ENCODE measurements at places on chromosomes 13 and 19.

- peak; percentile 25 for DNase-seq
Observed at GRCh38 chr13:76936763-76937162, 11.5 kb upstream of the ACOD1 start.

DNA sequence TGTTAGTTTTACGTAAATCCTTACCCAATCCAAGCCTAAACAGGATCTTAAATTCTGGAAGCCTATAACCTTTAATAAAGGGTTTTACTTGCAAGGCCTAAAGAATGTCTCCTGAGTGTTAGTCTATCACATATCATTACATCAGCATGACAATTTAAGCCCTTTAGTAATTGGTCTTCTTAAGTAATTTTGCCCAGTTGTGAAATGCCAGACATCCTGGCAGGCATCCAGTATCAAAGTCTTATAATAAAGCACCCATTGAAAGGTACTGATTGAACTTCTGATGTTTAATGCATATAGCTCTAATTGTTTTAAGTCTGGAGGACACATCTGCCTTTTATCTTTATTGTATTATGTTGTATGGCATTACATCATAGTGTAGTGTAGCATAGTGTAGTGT is 1078.9 kb downstream of the SLITRK1 start:
- peak; percentile 14 for DNase-seq

GRCh38 chr19:41708481-41708880 is at the start of gene CEACAM5:
Gene CEACAM5 (plus strand): TSS chr19:41708626. CDS start chr19:41708732, 106 bp downstream.
- no peak for DNase-seq

- DNase-seq, result no peak
Observed at GRCh38 chr19:40054632-40055031, 1.4 kb downstream of the ZNF780B start.

DNA sequence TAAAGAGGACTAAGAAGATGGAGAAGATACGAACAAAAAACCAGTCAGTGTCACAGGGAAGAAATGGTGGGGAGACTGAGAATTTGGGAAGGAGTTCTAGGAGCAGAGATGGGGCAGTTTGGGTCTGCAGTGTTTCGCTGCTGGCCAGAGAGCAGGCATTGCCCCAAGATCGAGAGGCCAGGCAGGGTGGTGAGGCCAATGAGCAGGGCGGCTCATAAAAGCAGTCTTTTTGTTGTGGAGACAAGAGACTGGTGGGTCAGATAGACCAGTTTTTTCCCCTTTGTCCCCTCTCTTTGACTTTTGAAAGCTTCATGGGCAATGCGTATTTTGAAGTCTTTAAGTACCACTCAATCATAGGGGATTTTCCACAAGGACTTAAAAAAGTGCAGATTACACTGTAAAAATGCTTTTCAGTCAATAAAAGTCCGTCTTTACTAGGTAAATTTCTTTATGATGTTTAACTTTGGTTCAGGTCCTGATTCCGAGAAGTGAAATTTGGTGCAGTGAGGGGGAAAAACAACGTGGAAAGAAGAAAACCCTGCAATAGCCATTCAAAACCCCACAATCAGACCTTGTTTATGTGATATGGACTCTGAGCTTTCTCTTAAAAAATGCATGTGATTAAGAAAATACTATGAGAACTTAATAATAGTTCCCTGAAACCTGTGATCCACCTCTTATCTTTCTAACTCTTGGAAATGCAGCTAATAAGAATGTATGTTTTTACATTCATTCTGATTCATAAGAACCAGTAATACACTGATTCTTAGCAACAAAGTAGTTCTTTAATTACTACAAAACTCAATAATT is 338.9 kb downstream of the KLF5 start:
- no peak for DNase-seq

GRCh38 chr13:29545988-29546387 is 49.5 kb downstream of the SLC7A1 start:
- DNase-seq, result no peak

- DNase-seq, result peak; percentile 79
Observed at GRCh38 chr13:114044486-114044885, 70.6 kb upstream of the C13orf46 start.

- no peak for DNase-seq
Observed at GRCh38 chr13:26011996-26012821, 39.6 kb downstream of the SHISA2 start.
